Stimulated activated CD8-positive, alpha-beta memory T cell treated with anti-CD3 and anti-CD28 coated beads, Interleukin-2, amount 100 ng/mL, for 1 hour (primary cell): ENCODE measurements at places on chromosomes 4 and X.

DNA sequence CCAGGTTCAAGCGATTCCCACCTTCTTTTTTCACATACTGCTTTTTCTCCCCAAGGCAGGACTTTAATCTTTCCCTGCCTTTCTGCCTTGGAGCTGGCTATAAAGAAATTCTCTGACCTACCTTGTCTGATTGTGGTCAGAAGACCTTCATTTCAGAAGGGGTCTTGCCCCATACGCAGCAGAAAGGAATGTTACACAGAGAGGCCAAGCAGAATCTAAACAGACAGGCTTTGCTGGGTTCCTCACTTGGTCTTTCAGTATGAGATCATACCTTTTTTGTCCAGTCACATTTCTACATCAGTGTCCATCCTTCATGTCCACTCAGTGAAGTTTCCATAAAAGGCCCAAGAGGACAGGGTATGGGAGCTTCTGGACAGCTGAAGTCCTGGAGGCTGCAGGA is 108.3 kb upstream of the RBPJ start:
- DNase-seq = no peak

- no peak for DNase-seq
These were observed 483.5 kb downstream of the ACTRT1 start for GRCh38 chrX:127568691-127569090.

- DNase-seq = no peak
These were observed 121.2 kb upstream of the USP9X start for GRCh38 chrX:40964008-40964407.

- DNase-seq = no peak
These were observed 33.7 kb downstream of the DHRSX start for GRCh38 chrX:2466876-2467656.

DNA sequence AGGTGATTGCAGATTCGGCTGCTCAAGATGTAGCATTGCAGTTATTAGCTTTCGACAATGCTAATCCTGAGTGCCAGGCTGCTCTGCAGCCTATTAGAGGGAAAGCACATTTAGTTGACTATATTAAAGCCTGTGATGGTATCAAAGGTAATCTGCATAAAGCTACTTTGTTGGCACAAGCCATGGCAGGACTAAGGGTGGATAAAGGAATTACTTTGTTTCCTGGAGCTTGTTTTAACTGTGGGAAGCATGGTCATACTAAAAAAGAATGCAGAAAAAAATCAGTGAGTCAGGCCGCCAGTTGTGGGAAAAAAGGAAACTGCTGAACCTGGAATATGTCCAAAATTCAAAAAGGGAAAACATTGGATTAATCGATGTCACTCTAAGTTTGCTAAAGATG is 154.9 kb upstream of the TECRL start:
- DNase-seq = no peak

- DNase-seq = no peak
These were observed 80.3 kb downstream of the PPEF2 start for GRCh38 chr4:75821966-75822365.

- DNase-seq = no peak
These were observed 3.4 kb upstream of the SEPTIN6 start for GRCh38 chrX:119696251-119696890.

GRCh38 chr4:142752202-142752786 is 93.8 kb downstream of the INPP4B start:
- DNase-seq = no peak

GRCh38 chr4:6548201-6548881 is 26.6 kb upstream of the MAN2B2 start:
- DNase-seq = no peak

DNA sequence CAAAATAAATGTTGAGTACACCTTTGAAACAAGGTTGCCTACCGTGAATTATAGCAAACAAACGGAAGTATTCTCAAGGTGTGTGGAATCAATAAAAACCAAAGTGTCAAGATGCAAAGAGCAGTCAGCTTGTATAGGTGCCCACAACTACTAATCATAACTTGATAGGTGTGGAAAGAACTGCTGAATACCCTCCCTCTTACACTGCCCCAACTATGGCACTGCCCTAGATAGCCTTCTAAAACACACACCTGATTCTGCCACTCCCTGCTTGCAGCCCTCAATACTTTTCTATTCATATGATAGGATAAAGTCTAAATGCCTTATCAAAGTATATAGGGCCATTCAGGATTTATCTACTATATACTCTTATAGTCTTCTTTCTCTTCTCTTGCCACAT is 31.1 kb upstream of the SLC4A4 start:
- DNase-seq = no peak

GRCh38 chr4:60913002-60913401 is 287.1 kb upstream of the ADGRL3 start:
- DNase-seq = no peak

- no peak for DNase-seq
These were observed 86.0 kb upstream of the TET2 start for GRCh38 chr4:105060628-105061027.

DNA sequence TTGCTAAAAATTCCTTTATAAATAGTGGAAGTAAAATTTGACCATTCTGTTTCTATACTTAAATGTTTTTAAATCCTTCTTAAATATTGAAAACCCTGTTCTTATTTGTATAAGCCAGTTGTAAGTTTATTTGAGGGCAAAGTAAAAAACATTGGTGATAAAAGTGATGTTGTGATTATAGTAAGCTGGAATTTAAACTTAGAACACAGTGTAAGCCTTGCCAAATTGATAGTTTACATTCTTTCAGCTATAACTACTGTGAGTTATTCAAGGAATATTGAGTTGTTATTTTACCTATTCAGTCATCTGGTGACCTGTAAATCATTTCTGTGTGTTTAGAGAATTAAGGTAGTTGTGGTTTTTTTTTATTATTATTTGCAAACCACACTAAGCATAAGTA is 9.6 kb downstream of the YY2 start:
- no peak for DNase-seq

DNA sequence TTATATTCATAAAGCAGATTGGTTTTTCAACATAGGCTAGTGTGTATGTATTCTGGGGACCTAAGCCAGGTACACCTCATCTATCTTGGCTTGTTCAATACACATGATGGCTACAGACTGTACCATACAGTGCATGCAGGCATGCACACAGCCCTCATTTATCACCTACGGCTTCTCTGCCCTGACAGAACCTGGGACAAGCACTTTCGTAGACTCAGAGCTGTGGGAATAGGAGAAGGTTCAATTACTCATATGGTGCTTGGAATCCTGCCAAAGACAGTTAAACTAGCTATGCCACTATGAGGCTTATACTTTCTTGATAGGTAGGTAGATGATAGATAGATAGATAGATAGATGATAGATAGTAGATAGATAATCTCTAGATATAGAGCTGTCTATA is 457.2 kb downstream of the GALNTL6 start:
- DNase-seq = no peak

DNA sequence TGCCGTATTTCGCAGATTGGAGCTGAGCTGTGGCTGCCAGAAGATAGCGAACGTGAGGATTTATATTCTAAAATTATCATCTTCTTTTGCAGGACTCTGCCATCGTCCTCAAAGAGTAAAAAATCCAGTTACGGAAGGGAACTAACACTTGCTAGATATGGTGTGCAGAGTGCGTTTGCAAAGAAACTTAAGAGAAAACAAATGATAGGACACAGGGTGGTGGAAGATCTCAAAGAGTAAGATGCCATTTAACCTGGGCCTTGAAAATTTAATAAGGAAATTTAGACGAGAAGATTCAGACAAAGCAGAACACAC is 566 bp downstream of the LARP7 start:
- DNase-seq = no peak

DNA sequence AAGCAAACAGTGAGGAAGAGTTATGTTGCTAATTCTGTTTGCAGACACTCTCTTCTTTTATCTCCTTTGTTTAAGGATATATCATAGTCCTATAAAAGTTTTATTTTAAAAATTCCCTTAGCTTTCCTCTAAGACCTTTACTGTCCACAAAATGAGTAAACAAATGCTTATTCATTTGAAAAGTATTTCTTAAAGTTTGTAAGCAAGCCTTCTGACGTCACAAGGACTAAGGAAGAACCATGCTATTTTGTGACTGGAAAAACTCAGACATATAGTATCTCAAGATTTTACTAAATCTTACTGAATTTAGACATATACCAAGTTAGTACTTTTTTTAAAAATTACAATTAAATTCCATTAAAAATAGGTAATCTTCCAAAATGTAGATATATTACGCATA is 5.2 kb upstream of the RBMXL3 start:
- no peak for DNase-seq

- no peak for DNase-seq
These were observed at the start of gene SPOCK3 for GRCh38 chr4:167234316-167234881. Gene SPOCK3, minus strand, starts transcription at chr4:167234494.

DNA sequence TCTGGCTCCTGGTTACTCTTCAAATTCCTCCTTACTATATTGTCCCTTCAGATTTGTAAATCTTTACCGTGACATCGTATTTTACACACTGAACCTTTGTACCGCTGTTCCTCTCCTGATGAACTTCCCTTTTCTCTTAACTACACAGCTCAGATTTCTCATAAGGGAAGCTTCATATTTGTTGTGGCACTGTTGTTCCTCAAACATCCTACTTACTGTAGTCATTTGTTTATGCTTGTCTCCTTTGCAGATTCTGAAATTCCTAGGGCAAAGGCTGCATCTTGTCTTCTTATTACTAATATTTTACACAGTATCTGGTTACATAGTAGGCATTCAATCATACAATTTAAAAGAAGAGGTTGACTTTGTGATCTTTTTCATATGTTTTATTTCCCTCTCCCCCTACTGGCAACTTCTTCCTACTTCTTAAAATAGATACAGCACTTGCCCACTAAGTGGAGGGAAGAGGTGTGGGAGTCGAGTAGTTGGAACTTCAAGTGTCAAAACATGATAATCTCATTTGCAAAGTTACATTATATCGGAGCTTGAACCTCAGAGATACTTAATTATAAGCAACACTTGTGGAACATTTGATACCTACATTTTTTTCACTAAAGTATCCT is 50.0 kb downstream of the TET2 start:
- no peak for DNase-seq

- no peak for DNase-seq
These were observed 93.9 kb downstream of the NSUN7 start for GRCh38 chr4:40843696-40844095.

- no peak for DNase-seq
These were observed 17.3 kb upstream of the CCDC149 start for GRCh38 chr4:24930151-24930550.

- DNase-seq = no peak
These were observed 585.7 kb downstream of the TLL1 start for GRCh38 chr4:166458756-166459155.

DNA sequence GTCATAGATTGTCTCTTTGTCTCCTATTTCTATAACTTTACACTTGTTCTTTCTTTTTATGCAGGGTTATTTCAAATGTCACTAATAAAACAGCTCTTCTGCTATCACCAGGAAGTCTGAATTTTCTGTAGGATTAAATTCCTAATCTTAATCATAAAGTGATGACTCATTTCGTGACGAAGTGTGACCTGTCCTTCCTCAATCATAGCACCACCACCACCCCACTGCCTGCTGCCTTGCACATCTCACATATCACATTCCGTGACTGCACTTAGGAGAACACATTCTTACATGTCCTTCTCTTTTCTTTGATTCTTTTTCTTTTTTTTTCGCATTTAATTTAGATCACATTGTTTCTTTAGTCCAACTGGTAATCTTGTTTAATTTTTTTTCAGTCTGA is 57.7 kb upstream of the UGT2B7 start:
- DNase-seq = no peak
